Stimulated activated CD8-positive, alpha-beta memory T cell treated with anti-CD3 and anti-CD28 coated beads, Interleukin-4, amount 100 ng/mL, for 4 hours (primary cell): ENCODE measurements at places on chromosomes 16 and 17.

GRCh38 chr17:44556166-44556831 lies 985 bp upstream of the FZD2 start:
- no peak for DNase-seq

DNA sequence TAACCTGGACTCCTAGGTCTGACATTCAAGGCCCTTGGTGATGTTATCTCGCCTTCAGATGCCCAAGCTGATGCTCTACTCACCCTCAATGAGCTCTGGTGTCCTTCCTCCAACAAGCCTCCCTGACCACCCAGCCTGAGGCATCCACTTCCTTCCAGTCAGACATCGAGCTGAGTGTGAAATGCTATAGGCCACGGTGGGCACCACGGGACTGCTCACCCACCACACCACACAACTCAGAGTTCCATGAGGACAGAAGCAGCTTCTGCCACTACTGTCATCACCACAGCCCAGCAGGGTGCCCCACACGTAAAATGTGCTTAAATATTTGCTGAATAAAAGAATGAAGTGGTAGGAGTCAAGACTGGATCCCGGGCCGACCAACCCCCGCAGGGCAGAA lies 12.0 kb downstream of the CREBBP start:
- DNase-seq: no peak

- no peak for DNase-seq
Measured at GRCh38 chr16:3042376-3042775, 4.0 kb upstream of the MMP25 start.

DNA sequence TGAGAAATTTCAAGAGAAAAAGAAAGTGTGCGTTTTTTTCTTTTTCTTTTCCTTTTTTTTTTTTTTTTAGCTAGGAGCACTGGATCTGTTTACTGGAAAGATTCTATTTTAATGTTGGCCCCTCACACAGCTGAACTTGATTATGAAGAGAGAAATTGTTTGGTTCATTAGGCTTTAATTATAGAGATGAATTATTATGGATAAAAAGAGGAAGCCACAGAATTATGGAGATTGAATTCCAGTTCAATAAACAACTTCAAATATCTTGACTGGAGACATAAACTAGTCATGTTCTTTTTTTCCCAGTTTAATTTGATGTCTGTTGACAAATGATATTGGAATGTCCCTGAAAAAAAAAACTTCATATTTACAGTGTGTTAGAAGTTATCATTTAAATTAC lies 152.0 kb upstream of the HS3ST3A1 start:
- DNase-seq: no peak

DNA sequence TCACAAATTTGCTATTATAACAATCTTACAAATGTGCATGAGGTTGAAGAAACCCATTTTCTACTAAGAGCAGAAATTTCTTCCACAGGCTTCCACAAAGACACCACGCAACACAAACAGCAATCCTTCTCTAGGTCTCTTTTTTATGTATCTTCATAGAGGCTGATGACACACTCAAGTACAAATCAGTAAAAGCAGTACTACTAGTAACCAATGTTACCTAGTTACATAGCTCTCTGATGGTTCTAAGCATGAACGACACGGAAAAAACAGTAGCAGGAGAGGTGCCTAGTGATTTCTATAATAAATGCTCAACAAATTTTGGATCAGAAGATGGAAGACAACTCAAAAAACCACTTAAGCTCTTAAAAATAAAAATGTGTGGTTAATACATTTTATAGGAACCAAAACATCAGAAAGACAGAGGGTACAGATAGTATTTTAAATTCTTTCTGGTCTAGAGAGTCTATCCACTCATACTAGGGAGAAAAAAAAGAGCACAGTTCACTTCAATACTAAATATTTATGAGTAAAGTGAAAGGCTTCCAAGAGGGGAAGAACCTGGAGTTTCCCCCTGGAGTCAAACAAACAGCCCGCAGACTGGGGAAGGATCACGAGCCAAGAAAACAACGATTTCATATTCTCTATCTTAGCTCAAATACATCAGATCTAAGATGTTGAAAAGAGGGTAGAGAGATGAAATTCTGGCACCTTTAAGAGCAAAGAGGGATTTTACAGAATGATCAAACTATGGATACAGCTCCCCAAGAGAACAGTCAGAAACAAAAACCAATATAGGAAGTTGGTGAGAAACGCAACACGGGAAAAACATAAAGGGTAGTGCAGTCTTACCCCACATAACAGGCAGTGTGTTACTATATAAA lies 40.2 kb downstream of the SMG6 start:
- no peak for DNase-seq

GRCh38 chr16:57748596-57748995 lies 13.0 kb downstream of the KATNB1 start:
- no peak for DNase-seq

DNA sequence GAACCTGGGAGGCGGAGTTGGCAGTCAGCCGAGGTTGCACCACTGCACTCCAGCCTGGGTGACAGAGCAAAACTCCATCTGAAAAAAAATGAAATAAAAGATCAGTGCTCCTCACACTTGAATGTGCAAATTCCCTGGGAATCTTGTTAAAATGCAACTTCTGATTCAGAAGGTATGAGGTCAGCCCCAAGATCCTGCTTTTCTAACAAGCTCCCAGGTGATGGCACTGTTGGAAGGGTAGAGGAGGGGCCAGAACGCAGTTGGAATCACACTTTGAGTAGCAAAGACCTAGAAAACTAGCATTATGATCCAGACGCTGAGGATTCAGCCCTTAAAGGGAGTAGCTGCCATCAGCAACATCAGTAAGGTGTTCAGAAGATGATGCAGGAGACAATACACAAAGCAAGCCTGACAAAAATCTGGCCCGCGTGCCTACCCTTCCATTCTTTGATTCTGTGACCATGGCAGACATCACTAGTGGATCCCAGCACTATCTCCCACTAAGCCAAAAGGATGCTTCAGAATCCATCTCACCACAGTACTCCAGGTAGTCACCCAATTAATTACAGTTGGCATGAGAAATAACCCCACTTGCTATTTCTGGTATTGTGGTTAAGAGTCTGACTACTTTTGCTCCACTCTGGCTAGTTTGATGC lies 33.1 kb upstream of the MEIOC start:
- no peak for DNase-seq

DNA sequence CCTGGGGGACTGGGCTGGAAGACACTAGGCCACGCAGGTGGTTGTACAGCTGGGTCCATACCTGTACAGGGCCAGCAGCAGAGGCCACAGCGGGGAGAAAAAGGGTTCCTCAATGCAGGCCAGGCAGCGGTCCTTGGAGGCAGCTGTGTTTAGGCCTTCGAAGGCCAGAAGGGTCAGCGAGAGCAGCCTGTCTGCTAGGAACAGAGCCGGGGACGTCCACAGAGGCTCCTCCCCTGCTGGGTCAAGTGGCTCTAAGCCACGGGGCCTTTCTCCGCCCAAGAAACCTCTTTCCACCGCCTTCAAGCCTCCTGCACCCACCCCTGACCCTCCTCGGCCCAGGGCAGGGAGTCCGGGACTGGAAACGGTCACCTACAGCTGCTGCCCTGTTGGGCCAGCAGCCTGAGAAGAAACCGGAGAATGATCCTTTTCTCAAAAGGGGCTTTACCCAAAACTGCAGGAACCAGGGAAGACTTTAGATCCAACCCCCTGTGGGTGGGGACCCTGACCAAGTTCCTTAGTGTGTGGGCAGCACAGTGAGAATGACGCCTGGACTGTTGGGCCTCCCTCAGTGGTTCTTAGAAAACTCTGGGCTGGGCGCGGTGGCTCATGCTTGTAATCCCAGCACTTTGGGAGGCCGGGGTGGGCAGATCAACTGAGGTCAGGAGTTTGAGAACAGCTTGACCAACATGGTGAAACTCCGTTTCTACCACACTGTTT lies 8.4 kb upstream of the SPATA2L start:
- no peak for DNase-seq

GRCh38 chr16:23858542-23858941 lies 22.8 kb downstream of the PRKCB start:
- DNase-seq: no peak
